ENCODE measurements at places on chromosomes 7 and 10. TPM values are rescaled to one million over a fixed set of nuclear protein-coding genes. Genes with fewer than 3 reads are reported as not detected.

OR2A42 gene
- not detected for total RNA-seq

ANKMY2 gene
- total RNA-seq = 28.0 TPM

NODAL gene
- total RNA-seq = not detected

IQUB gene
- total RNA-seq = 0.88 TPM

OGDHL gene
- under 0.01 TPM for total RNA-seq

FBXL13 gene
- total RNA-seq = 2.2 TPM

- H3K36me3 ChIP-seq = no peaks in the 10 kb centered on the region
- H3K27me3 ChIP-seq = no peaks in the 10 kb centered on the region
- no peak overlapping the region for H3K4me3 ChIP-seq
Observed at GRCh38 chr7:55448526-55448925, 83.4 kb downstream of the LANCL2 start.

GRCh38 chr7:17807242-17807641 lies 133.1 kb downstream of the SNX13 start:
- H3K4me1 ChIP-seq = no peaks in the 10 kb centered on the region
- no peak for DNase-seq
- H3K27me3 ChIP-seq = no peaks in the 10 kb centered on the region

- DNase-seq = peak; percentile 87
- peak overlapping the region; percentile 92 for H3K27ac ChIP-seq
- H3K4me1 ChIP-seq = peaks cover 24% of the 10 kb centered on the region
- peak overlapping the region; percentile 56 for H3K4me3 ChIP-seq
- peaks cover 2% of the 10 kb centered on the region for H3K36me3 ChIP-seq
Observed at GRCh38 chr10:75191821-75192568, 18.6 kb upstream of the VDAC2 start.

DNA sequence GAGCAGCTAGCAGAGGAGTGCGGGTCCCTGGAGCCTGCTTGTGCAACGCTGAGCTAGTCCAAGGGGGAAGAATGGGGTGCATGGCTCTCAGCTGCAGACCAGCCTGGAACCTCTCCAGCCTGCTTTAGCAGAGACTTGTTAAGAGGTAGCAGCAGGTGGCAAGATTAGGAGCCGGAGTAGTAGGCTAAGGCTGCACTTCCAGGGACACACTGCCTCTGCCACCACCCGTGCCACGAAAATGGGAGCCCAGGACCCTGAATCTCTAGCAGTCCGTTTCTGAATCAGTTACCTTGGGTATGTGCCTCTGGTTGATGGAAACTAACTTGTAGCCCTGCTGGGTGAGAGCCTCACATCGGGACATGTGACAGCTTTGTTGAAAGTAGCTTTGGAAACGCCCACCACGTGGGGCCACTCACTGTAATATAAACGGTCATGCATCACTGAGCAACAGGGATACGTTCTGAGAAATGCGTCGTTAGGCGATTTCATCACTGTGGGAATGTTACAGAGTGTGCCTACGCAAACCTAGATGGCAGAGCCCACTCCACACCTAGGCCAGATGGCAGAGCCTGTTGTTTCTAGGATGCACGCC lies 25.9 kb downstream of the HTRA1 start:
- peaks cover 20% of the 10 kb centered on the region for H3K36me3 ChIP-seq
- no peak overlapping the region for H3K4me3 ChIP-seq
- peaks cover 25% of the 10 kb centered on the region for H3K4me1 ChIP-seq
- no peak for DNase-seq

- DNase-seq = no peak
- H3K4me1 ChIP-seq = no peaks in the 10 kb centered on the region
- no peaks in the 10 kb centered on the region for H3K36me3 ChIP-seq
- H3K27me3 ChIP-seq = no peaks in the 10 kb centered on the region
- no peak overlapping the region for H3K27ac ChIP-seq
Observed at GRCh38 chr7:83859827-83860226, 210.9 kb upstream of the SEMA3E start.

- H3K4me1 ChIP-seq = peaks cover 25% of the 10 kb centered on the region
- H3K27ac ChIP-seq = no peak overlapping the region
- no peak overlapping the region for H3K4me3 ChIP-seq
- no peak for DNase-seq
- peaks cover 57% of the 10 kb centered on the region for H3K36me3 ChIP-seq
- no peaks in the 10 kb centered on the region for H3K27me3 ChIP-seq
Observed at GRCh38 chr7:105098863-105099515, 85.0 kb downstream of the KMT2E start.

DNA sequence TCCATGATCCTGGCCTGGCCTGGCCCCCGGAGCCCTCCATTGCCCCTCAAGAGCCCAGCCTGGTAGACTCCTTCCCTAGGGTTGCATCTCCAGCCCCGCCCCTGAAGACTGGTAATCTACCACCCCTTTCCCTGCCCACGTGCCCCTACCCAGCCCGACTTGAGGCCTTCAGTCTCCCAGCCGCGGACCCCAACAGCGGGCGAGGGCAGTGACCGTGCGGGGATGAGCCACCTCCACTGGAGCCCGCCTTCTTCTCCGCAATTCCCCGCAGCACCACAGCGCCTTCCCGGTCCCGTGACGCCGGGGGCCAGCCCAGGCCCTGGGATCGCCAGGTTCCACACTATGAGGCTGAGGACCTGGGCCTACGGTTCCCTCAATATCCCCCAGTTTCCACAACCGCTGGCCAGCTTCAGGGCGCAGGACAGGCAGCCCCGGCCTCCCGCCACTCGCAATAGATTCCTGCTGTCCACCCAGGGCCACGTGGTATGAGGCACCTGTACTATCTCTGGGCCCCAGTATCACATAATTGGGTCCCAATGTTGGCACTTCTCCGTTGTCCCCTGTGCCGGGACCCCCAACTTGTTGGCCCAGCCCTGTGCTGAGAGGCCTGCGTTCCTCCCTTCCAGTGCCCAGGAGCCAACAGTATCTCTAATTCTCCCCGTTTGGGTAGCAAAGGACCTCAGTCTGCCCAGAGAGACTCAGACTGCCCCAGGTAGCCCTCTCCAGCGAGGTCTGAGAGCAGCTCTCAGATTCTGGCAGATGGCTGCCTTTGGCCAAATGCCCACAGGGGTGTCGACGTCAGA lies 1.1 kb upstream of the GPRIN2 start:
- H3K27me3 ChIP-seq = peaks cover 60% of the 10 kb centered on the region
- no peak overlapping the region for H3K27ac ChIP-seq
- no peak overlapping the region for H3K4me3 ChIP-seq

DNA sequence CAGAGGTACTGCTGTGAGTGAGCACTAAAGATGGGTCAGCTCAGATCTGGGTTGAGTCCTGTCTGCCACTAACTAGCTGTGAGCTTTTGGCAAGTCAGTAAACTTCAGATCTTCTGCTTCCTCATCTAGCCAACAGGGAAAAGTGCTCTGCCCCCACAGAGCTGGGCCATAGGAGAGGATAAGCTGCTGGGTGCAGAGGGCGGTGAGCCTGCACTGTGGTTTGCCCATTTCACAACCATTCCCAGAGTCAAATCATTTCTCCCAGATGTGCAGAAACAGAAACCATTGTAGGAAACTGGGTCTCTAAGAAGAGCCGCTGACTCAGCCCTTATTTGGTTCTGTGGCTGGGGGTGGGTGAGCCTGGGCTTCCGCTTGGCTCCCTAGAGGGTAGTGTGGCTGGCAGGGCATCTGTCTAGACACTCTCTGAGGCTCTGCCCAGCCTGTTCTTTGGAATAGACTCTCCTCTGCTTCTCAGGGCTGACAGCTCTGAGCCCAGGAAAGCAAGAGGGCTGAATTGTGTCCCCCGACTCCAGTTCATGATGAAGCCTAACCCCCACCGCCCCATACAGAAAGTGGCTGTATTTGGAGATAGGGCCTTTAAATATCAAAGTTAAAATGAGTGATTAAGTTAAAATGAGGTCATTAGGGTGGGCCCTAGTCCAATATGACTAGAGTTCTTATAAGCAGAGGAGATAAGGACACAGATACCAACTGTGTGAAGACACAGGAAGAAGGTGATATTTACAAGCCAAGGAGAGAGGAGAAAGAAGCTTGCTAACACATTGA lies 29.5 kb upstream of the ARHGAP22 start:
- peak overlapping the region; percentile 88 for H3K27ac ChIP-seq
- no peaks in the 10 kb centered on the region for H3K27me3 ChIP-seq
- peaks cover 45% of the 10 kb centered on the region for H3K4me1 ChIP-seq
- H3K4me3 ChIP-seq = peak overlapping the region; percentile 39
- peak; percentile 90 for DNase-seq
- no peaks in the 10 kb centered on the region for H3K36me3 ChIP-seq

- H3K36me3 ChIP-seq = no peaks in the 10 kb centered on the region
- DNase-seq = peak; percentile 63
- peak overlapping the region; percentile 27 for H3K4me3 ChIP-seq
- peak overlapping the region; percentile 26 for H3K27ac ChIP-seq
- peaks cover 33% of the 10 kb centered on the region for H3K4me1 ChIP-seq
Observed at GRCh38 chr7:116522247-116522646, 2.6 kb upstream of the CAV1 start.

- H3K4me3 ChIP-seq = no peak overlapping the region
- H3K27me3 ChIP-seq = no peaks in the 10 kb centered on the region
- H3K4me1 ChIP-seq = no peaks in the 10 kb centered on the region
Observed at GRCh38 chr7:92432299-92432946, 14.9 kb upstream of the GATAD1 start.

DNA sequence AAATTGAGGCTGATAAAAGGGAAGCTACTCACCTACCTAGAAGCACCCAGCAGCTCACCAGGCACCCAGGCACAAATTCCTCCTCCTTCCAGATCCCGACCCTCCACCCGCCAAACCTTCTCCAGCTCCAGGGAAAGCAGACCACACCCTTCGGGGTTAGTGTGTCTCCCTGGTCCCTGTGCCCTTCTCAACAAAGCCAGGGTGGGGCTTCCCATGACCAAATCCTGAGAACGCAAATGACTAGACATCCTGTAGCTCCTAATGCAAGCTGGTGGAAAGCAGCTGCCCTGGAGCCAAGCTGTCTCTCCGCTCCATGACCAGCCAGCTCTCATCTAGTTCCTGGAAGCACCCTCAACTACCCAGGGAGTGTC lies 4.4 kb downstream of the TBX20 start:
- no peaks in the 10 kb centered on the region for H3K36me3 ChIP-seq
- no peak overlapping the region for H3K27ac ChIP-seq

DNA sequence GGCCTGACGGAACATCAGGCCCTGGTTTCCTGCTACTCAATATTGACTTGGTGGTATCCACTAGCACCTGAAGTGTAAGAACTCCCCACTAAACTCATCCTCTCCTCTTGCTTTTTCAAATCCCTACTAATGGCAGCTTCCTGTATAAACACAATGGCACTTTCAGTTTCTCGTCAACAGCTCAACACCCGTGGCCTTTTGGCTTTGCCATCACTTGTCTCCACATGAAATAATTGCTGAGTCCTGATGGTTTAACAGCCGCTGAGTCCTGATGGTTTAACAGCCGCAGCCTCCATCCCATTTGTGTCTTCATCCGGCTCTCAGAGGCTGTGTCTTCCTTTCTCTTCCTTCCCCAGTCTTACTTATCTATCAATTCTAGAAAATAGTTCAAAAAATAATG lies 261.4 kb upstream of the PITRM1 start:
- no peaks in the 10 kb centered on the region for H3K36me3 ChIP-seq
- H3K4me1 ChIP-seq = no peaks in the 10 kb centered on the region
- no peaks in the 10 kb centered on the region for H3K27me3 ChIP-seq

DNA sequence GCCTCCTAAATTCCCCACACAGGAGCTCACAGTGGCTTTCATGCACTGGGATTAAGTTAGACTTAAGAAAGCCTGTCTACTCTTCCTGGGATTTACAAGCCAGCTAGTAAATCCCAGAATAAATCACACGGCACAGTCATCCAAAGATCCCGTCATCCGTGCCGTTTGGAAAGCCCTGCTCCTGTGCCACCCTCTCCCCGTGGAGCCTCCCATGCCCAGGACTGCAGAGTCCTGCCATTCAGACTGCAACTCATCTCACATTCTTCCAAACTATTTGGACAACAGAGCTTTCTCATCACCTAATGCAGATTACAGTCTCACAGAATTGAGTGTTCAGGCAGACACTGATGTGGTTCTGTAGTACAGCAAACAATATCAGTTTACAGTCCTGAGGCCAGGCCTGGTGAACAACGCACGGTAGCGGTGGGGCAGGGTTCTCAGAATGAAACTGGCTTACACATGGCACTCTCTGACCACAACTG lies 166.5 kb downstream of the EGFR start:
- no peaks in the 10 kb centered on the region for H3K27me3 ChIP-seq
- H3K27ac ChIP-seq = peak overlapping the region; percentile 91
- peaks cover 58% of the 10 kb centered on the region for H3K36me3 ChIP-seq
- DNase-seq = no peak
- peaks cover 20% of the 10 kb centered on the region for H3K4me1 ChIP-seq

GRCh38 chr7:5635006-5635405 lies 146.5 kb downstream of the RNF216 start:
- no peak for DNase-seq
- peak overlapping the region; percentile 74 for H3K27ac ChIP-seq
- peaks cover 18% of the 10 kb centered on the region for H3K36me3 ChIP-seq

DNA sequence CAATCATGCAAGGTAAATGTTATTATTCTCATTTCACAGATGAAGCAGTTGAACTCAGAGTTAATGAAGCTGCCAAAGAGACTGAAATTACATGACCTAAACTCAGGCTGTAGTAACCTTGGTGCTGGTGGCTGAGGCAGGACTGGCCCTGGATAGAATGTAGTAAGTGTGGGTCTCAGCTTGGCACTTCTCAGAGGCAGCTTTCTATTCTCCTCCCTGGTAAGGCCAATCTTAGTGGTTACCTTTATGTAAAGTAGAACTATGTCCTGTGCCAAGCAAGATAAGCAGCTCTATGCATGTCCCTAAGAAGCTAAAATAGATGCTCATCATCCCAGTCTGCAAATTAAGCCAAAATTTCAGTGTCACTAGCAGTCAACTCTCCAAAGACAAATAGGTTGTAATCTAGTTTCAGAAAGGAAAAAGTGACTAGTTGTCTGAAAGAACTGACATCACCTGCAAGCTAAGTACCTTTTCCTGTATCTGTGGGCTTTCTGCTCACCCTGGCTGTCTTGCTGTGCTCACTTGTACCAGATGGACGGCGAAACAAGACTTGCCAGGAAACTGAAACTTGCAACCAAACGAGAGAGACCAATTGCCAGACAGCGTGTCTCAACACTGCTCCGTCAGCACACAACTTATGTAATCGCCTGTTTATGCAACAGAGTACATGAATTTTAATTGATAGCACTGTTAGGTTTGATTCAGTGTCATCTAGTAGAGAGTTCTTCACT lies 43.7 kb downstream of the CH25H start:
- peak overlapping the region; percentile 50 for H3K4me3 ChIP-seq
- no peak overlapping the region for H3K27ac ChIP-seq
- H3K4me1 ChIP-seq = peaks cover 32% of the 10 kb centered on the region
- no peaks in the 10 kb centered on the region for H3K27me3 ChIP-seq
- DNase-seq = no peak
- H3K36me3 ChIP-seq = no peaks in the 10 kb centered on the region

Measured in osteoblast (primary cell).